ENCODE measurements at places on chromosomes 6 and 20. TPM values are rescaled to one million over a fixed set of nuclear protein-coding genes. Genes with fewer than 3 reads are reported as not detected.

GRCh38 chr20:16444057-16444777 lies 129.0 kb downstream of the KIF16B start:
- no peak overlapping the region for H3K4me3 ChIP-seq
- no peaks in the 10 kb centered on the region for H3K4me1 ChIP-seq

GRCh38 chr6:110399219-110400071 lies 15.9 kb downstream of the DDO start:
- H3K4me3 ChIP-seq, result peak overlapping the region; percentile 36
- H3K36me3 ChIP-seq, result no peaks in the 10 kb centered on the region
- H3K4me1 ChIP-seq, result no peaks in the 10 kb centered on the region
- H3K27me3 ChIP-seq, result no peaks in the 10 kb centered on the region
- peak overlapping the region; percentile 68 for H3K27ac ChIP-seq

DNA sequence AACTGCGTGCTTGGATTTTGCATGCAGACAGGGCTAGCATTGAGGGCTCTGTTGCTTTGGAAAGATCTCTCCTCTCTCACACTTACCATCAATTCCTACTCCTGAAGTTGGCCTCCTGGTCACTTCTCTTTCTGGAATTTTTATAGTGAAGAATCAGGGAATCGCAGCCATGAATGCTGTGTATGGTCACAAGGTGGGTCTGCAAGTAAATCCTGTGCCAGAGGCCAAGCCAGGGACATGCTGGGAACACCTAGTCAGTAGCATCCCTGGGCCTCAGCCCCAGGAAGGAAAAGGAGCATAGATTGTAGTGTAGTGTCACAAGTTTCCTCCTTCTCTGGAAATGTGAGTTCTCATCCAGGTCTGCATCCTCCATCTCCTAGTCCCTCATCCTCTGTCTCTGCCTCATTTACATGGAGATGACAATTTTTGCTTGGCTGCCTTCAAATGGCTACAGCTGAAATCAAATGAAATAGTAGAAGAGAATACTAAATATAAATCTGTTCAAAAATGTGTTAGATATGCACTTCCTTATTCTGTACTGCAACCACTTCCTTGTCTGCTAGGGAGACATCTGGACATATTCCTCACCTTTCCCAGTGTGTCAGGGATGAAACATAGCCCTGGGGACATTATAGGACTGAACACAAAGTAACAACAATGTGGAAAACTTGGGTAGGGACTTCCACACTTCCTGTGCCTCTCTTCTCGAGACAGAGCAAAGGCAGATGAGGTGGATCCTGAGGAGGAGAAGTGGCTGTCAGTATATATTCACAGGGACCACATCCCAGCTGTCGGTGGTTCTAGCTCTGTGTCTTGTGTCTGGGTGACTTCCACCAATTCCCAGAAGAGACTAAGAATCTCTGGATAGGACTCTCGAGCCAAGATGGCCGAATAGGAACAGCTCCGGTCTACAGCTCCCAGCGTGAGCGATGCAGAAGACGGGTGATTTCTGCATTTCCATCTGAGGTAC lies 17.0 kb downstream of the CST9 start:
- no peaks in the 10 kb centered on the region for H3K27me3 ChIP-seq
- DNase-seq, result no peak
- H3K27ac ChIP-seq, result no peak overlapping the region

Gene BNIP5
- not detected for total RNA-seq

Gene SAMD3
- 4.1 TPM for total RNA-seq

DNA sequence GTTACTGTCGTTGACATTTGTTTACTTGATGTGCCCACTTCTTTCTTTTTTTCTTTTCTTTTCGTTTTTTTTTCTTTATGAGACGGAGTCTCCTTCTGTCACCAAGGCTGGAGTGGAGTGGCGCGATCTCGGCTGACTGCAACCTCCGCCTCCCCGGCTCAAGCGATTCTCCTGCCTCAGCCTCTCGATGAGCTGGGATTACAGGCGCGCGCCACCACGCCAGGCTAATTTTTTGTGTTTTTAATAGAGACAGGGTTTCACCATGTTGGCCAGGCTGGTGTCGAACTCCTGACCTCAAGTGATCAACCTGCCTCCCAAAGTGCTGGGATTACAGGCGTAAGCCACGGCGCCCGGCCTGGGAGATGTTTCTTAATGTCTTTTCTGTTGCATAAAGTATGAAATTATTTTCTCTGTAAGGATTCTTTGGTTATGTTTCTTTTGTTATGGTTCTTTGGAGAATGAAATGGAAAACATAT lies 33.3 kb upstream of the PRSS16 start:
- H3K4me1 ChIP-seq, result no peaks in the 10 kb centered on the region
- no peaks in the 10 kb centered on the region for H3K36me3 ChIP-seq
- no peak for DNase-seq
- no peak overlapping the region for H3K27ac ChIP-seq

DNA sequence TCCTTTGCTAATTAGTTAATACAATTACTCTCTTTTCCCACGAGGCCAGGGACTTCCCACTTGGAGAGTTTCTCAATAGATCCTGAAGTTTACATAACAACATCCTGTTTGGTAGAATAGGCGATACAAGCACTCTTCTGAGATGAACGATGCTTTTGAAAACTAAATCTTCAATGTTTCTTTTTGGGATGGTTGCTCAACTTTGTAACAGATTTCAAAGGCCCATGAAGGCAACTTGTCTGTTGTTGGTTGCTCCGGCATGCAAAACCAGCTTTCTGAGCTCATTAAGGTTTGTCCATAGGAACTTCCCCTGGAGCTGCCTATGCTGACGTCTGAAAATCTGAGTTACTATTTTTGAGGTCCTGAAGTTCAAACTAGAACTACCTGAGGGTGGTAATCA lies 25.9 kb upstream of the ROS1 start:
- no peaks in the 10 kb centered on the region for H3K4me1 ChIP-seq
- no peak overlapping the region for H3K27ac ChIP-seq
- H3K27me3 ChIP-seq, result no peaks in the 10 kb centered on the region
- H3K4me3 ChIP-seq, result no peak overlapping the region
- no peak for DNase-seq

Gene EEF1A2
- total RNA-seq, result 1.5 TPM

Gene OR2H1
- not detected for total RNA-seq

- H3K36me3 ChIP-seq, result no peaks in the 10 kb centered on the region
- no peaks in the 10 kb centered on the region for H3K27me3 ChIP-seq
- no peak overlapping the region for H3K27ac ChIP-seq
- DNase-seq, result no peak
- H3K4me1 ChIP-seq, result no peaks in the 10 kb centered on the region
- H3K4me3 ChIP-seq, result no peak overlapping the region
Measured at GRCh38 chr6:78390066-78390465, 477.3 kb upstream of the IRAK1BP1 start.

GRCh38 chr6:83068616-83069015 lies 1.1 kb downstream of the DOP1A start:
- no peaks in the 10 kb centered on the region for H3K36me3 ChIP-seq
- H3K4me3 ChIP-seq, result peak overlapping the region; percentile 95
- DNase-seq, result no peak
- no peaks in the 10 kb centered on the region for H3K4me1 ChIP-seq

GRCh38 chr6:154249499-154250298 lies 106.9 kb downstream of the IPCEF1 start:
- H3K4me3 ChIP-seq, result no peak overlapping the region
- H3K36me3 ChIP-seq, result no peaks in the 10 kb centered on the region
- DNase-seq, result no peak
- no peaks in the 10 kb centered on the region for H3K27me3 ChIP-seq
- no peaks in the 10 kb centered on the region for H3K4me1 ChIP-seq

- H3K27ac ChIP-seq, result no peak overlapping the region
- no peaks in the 10 kb centered on the region for H3K27me3 ChIP-seq
- DNase-seq, result no peak
Measured at GRCh38 chr20:858011-858410, 24.5 kb downstream of the FAM110A start.

All from uterus (tissue), 4 donors.